ENCODE measurements at places on chromosomes 5 and 9.

DNA sequence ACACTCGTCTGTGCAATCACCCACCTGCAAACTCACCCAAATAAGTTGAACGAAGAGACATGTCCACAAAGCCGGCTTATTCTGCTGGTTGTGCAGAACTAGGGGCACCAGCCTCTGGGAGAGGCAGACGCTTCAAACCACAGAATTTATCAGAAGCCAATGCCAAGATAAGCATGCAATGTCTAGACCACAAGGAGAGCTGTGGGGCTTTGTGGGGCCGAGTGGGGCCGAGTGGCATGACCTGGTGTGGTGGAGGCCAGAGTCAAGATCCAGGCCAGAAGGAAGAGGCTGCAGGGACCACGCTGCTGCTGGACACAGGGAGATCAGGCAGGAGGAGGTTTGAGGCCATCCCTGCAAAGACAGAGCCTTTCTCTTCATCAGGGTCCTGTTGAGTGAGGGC is 259.0 kb downstream of the IRX2 start:
- DNase-seq: no peak

- DNase-seq: no peak
Observed at GRCh38 chr5:78002690-78003089, 226.6 kb upstream of the TBCA start.

GRCh38 chr9:96686638-96687335 is 31.7 kb upstream of the PRXL2C start:
- DNase-seq: peak; percentile 80

GRCh38 chr9:24712206-24712605 is 166.5 kb upstream of the IZUMO3 start:
- no peak for DNase-seq

GRCh38 chr5:34731435-34732232 is 75.5 kb downstream of the RAI14 start:
- DNase-seq: no peak

- peak; percentile 2 for DNase-seq
Observed at GRCh38 chr9:85212887-85213286, 528.9 kb downstream of the AGTPBP1 start.

DNA sequence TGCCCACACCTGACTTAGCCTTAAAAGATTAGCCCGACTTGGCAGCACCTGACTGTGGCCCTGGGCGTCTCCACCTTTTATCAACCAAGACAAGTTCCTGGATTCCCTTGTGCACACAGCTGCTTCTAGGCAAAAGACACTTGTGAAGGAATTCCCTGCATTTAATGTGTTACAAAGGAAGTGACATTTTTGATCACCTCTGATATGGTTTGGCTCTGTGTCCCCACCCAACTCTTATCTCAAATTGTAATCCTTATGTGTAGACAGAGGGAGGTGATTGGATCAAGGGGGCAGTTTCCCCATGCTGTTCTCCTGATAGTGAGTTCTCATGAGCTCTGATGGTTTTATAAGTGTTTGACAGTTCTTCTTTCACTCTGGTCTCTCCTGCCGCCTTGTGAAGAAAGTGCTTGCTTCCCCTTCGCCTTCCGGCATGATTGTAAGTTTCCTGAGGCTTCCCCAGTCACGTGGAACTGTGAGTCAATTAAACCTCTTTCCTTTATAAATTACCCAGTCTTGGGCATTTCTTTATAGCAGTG is 2.6 kb upstream of the CPEB4 start:
- no peak for DNase-seq

- no peak for DNase-seq
Observed at GRCh38 chr5:7425830-7426229, 29.9 kb downstream of the ADCY2 start.

- no peak for DNase-seq
Observed at GRCh38 chr9:134526584-134527477, 114.8 kb upstream of the COL5A1 start.

DNA sequence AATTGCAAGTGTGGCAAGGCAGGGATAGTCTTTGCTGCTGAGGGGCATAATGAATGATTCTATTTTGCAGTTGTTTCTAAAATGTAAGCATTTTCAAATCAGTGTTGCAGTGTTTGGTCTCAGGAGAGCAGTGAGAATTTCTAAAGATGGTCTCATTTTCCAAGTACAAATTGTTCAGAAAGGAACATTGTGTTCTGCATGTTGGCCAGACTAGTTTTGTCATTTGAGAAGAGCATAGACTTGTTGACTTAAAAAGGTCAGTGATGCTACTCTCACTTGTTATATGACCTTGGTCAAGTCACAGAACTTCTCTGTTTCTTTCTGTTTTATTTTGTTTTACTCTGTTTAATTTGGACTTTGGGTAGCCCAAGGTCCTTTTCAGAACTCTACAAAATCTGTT is 344.6 kb downstream of the OSTF1 start:
- DNase-seq: no peak

DNA sequence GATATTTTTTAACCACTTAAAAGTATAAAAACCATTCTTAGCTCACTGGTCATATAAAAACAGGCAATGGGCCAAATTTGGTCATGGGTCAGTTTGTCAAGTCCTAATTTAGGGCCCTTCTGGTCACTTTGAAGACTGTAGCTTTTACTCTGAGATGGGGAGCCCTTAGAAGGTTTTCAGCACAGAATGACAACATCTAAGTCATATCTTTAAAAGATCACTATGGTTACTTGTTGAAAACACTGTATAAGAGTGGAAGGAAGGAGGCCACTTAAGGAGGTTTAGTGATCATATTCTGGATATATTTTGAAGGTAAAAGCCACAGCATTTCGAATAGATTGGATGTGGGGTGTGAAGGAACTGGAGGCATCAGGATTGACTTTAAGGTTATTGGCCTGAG is 76.7 kb downstream of the STRBP start:
- DNase-seq: no peak

DNA sequence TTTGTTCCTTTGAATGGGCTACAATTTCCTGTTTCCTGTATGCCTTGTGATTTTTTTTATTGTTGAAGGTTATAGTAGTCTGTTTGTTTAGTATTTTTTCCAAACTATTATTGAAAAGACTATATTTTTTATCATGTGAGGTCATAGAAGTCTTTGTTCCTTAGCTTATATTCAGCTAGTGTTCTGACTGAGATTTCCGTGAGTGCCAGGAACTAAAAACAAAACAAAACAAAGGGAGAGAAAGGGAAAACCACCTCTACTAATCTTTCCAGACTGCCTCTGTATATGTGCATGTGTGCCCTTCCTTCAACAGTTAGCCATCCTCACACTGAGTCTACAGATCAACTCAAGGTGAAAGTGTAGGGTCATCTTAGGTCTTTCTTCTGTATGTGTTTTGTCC is 79.0 kb downstream of the OSTF1 start:
- DNase-seq: no peak

GRCh38 chr5:116524051-116524904 is 50.3 kb downstream of the SEMA6A start:
- DNase-seq: no peak

DNA sequence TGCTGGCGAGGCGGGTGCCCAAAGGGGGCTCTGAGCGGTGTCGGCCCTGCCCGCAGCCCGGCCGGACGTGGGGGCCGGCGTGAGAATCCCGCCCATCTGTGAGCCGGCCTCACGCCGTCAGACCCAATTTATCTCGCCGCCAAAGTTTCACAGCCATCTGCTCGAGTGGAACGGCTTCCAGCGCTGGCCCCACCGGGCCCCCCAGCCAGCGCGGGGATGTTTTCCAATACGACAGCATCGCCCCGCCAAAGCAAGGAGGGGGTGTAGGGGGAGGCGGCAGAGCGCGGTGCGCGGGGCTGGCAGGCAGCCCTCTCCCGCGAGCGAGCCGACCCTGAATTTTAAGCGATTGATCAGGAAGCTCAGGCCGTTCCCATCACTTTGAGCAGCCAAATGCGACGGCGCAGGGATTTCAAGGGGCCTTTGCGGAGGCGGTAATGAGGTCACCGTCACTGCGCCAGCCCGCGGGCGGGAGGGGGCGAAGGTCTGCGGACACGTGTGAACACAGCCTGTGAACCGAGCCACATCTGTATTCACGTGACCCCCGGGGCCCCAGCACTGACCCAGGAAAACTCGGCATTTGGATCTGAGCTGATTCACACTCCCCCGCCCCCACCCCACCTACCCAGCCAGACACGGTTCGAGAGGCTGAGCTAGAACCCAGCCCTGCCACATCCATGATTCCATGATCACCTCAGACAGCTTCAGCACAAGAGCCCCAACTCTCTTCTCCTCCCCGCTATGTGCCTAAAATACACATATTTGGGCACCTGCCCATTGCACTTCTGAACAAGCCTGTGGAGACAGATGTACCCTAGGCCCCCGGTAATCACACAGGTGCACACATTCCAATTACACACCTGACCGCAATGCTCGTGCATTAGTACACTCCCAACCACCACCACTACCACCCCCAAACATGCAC is 47.8 kb upstream of the PSD2 start:
- peak; percentile 70 for DNase-seq

GRCh38 chr9:82581935-82582334 is 481.0 kb downstream of the RASEF start:
- no peak for DNase-seq

GRCh38 chr9:135798263-135798585 is 96.2 kb downstream of the KCNT1 start:
- no peak for DNase-seq

DNA sequence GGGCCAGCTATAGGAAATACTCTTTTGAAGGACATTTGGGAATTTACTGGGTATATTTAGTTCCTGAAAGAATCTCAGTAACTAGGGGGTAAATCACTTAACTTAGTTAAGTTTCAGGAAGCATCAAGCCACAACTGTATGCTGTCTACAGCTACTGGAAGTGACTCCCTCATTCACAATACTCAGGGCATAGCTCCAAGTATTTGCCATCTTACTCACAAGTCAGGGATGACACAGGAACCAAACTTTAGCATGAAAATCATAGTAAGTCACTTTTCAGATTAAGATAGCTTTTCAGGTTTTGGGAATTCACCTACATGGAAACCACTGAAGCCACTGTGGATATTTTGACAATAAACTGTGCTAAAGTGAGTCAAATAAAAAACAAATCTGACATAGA is 242.4 kb upstream of the ATP10B start:
- no peak for DNase-seq

DNA sequence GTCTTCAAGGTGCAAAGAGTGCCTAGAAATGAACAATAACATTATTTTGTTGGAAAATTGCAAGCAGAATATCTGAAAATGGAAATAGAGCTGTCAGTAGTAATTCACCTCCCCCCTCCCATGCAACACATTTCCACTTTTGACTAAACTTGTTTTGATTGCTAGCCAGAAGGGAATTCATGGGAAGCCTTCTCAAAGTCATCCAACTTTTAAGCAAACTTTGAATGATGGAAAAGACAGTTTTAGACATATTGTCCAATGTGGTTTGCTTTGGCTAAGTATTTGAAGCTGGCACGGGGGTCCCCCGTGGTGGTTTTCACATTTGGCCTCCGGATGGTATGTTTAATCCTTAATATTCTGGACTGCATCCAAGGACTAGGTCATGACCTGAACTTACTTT is 7.5 kb downstream of the NR2F1 start:
- no peak for DNase-seq

DNA sequence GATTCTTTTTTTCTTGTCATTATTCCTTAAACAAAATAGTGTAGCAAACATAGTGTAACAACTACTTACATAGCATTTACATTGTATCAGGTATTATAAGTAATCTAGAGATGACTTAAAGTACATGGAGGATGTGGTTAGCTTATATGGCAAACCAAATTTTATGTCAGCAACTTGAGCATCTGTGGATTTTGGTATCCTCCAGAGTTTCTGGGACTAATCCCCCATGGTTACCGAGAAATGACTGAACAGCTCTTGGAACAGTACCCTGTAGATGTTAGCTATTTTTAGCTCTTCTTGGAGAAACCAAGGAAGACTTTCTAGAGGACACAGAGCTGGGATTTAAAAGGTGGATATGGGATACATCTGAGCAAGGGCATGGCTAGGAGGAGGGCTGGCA is 157.6 kb upstream of the KLF4 start:
- DNase-seq: no peak

DNA sequence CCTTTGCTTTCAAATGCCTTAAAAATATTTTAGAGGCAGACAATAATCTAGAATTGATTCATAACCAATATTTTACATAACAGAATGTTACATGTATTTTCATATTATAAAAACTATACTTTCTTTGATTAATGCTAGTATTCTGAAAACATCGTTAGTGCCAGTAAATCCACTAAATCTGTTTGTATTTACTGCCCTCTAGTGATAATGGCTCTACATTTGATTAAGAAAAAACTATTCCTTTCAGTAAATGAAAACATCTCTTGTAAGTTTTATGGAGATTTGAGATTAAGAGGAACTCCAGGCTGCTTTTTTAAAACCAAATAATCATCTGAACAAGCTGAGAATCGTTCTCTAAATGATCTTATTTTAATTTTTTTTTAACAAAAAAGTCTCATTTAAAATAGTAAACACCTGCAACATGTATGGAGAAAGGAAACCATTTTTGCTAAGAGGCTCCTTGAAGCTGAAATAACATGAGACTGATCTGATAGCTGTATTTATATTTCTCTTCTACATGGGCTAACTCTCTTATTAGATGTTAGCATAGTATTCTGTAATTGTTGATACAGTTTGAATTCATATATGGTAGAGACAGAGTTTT is 424.7 kb downstream of the RAB3C start:
- no peak for DNase-seq

GRCh38 chr5:102138243-102138653 is 157.8 kb downstream of the SLCO4C1 start:
- DNase-seq: no peak

DNA sequence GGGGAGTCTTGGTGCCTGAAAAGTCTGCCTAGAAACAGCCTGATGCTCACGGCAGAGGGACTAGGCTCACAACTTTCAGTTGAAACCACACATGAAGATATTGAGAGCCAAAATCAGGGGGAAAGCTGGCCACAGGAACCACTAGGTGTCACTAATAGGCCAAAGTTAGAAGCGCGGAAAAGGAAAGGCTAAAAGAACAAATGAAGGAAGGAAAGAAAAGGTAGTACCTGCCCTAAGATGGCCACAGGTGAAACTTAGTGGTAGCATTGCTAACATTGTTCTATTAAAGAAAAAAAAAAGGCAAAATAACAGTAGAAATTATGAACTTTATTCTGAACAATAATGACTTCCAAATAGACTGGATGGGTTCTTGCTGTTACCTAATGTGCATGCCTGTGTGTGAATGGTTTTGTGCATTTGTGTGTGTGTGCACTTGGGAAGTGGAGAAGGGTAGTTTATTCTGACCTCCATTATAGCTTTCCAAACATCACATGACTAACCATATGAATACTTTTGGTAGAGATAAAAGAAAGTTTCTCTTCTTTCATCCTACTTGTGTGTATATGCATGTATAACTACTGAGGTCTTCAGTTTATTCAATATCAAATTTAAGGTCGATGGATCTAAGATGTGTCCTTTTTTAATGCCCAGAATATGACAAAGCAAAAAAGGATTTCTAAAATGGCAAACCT is 2.1 kb upstream of the RFESD start:
- peak; percentile 58 for DNase-seq

DNA sequence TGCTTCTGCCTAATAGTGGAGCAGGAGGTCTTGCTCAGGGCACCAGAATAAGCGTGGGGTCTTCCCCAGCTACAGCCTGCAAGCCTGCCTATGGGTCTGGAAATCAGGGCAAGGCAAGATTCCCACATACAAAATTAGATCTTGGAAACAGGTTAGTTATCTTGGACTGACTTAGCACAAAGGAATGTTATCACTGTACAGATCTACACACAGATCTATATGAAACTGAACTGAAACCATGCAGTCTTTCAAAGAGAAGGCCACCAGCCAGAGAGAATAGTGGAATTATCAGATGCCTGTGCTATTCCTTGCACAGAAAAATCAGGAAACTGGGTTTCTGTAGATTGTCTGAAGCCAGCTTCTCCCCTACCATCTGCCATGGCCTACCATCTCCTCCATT is 585.7 kb downstream of the ACTL7B start:
- no peak for DNase-seq
